Inflammatory macrophage treated with lipopolysaccharide for 4 hours (primary cell): ENCODE measurements at places on chromosomes 6 and 20.
A peak's percentile ranks its signal among the peaks of the same experiment; 100 is the strongest.

- peak; percentile 31 for DNase-seq
Observed at GRCh38 chr6:99467509-99468106, 42.5 kb upstream of the PNISR start.

DNA sequence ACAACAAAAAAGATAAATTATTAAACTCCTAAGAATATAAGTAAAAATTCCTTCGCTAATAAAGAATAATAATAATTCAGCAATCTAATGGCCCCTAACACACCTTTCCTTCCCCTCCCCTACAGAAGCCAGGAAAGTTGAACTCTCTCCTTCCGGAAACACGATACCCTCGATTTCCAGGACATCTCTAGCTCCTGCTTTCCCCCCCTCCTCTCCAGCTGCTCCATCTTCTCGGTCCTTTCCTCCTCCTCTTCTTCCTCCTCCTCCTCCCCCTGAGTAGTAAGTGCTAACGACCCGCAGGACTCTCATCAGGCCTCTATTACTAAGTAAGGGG, 603 bp downstream of the TASP1 start:
- DNase-seq: no peak

GRCh38 chr20:32965115-32965514, 39.1 kb downstream of the SUN5 start:
- no peak for DNase-seq

DNA sequence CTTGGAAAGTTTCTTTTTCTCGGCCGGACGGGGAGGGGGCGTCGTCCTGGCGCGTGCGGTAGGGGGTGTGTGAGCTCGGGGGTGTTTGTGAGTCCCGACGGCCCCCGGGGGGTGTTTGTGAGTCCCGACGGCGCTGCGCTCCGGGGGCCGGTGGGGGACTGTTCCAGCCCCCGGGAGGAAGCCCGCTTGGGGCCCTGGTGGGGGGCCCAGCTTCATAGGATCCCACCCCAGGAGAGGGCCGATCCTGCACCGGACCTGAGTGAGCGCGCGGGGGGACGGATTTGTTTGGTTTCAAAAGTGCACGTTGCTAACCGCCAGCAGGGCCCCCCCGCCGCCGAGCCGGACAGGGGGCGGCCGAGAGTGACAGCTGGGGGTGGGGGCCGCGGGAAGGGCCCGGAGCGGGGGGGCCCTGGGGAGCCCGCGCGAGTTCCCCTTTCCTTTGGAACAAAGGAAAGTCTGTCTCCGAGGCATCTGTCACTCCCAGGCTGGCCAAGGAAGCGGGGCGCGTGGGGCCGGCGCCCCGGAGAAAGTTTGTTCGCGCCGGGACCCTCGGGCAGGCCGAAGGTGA, 485 bp downstream of the TGIF2 start:
- DNase-seq: peak; percentile 49

DNA sequence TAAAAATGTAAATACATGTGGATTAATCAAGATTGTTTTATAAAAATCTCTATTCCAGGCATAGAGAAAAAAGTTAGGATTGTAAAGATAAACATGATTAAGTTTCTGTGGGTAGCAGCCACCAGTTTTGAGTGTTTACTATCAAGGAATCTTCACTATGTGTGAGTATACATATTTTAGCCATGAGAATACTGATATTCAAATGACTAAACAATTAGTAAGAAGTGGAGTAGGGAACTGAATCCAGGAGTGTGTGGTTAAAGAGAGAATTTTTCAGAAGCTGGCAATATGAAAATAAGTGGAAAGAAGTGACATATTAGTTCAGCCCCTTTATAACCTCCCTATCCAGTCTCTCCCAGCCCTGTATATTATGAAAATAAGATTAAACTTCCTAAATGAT, 10.3 kb downstream of the ELOVL2 start:
- no peak for DNase-seq

GRCh38 chr6:80094017-80094416, 12.5 kb upstream of the BCKDHB start:
- peak; percentile 21 for DNase-seq

DNA sequence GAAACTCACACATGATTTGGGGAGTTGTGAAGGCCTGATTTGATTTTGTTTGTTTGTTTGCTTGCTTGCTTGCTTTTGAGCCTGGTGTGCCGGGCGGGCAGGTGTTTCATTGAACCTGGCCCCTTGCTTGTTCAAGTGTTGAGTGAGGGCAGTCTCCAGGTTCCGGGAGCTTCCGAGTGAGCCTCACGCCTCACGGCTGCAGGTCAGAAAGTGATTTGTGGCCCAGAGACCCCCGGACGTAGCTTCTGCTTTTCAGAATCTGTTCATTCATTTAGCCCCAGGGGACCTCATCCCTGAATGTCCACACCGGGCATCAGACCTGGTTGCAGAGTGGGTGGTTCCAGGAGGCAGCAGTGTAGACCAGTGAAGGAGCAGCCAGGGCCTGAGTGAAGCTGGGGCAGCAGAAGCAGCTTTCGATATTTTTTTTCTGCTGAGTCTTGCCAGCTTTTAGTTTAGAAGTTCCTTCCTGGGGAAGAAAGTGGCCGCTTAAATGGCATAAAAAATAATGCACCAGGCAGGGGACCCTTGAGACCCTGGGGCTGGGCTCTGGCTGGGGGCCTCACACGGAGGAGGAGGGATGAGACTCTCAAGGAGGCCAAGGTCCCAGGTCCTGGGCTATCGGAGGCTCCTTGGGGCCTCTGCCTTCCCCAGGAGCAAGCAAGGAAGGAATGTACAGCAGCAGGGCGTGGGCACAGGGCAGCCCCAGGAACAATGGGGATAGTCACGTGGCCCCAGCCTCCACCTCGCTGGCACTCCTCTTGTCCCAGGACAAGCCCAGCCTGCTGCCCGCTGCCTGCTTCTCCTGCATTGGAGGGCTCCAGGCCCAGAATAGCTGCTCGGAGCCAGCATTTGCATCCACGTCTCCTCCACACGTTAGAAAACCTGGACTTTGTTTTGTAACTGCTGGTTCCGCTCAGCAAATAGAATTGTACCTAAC, 89.2 kb upstream of the BHLHE23 start:
- DNase-seq: no peak

DNA sequence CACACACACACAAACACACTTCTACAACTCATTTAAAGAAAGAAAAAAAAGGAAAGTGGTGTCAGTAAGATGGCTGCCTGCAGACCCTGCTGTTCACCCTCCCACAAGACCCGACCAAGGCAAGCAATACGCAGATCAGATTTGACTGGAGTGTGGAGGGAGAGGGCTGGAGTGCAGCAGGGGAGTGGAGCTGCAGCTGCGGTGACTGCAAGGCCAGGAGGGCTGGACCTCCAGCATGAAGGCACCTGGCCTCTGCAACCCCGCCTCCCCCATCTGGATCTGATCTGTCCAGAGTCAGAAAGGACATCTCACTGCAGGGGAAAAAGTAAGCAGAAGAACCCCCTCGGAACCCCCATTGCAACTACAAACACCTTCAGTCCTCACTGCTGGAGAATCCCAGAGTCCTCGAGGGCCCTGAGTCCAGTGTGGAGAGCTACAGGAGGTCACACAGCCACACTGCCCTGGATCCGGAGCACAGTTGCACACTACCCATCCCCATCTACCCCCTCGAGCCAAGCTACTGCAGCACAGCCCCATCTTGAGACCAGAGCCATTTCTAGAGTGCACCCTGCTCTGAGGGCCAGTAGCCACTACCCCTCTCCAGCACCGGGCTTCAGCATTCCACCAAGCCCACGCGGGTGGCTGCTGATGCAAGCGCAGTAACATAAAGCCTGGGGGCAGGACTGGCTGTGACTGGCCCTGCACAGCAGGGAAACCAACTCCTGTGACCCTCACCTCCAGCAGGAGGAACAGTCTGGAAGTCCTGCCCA, 41.9 kb upstream of the SRSF6 start:
- no peak for DNase-seq

DNA sequence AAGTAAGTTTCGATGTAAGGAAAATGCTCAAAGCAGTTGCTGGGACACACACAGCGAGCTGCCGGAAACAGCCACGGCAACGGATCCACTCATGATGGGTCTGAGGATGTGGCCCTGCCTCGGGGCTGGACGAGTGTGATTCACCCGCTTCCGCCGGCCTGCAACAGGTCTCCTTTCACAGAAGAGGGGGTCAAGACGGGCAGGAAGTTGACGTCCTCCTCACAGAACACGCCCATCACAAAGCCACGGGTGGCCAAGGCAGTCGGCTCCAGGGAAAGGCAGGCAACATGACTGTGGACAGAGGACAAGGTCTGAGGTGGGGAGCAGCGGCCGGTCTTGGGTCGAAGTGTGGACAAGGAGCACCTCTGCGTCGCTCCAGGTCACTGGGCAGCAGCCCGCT, 29.9 kb upstream of the SMOC2 start:
- DNase-seq: no peak

DNA sequence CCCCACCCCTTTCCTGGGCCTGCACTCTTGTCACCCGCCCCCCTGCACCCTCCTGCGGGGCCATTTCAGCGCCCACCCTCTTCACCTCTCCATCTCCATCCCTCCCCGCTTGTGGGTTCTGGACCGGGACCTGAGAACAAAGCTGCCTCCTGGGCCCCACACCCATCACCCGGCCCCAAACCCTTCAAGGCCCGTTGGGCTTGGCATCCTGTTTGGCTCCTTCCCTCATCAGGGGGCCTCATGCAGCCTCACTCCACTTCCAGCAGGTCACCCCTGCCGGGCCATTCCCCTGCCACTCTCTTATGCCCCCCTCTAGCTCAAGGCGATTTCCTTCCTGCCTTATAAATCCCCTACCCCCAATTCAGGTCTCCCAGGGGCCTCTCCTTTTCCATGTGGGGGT, 67.4 kb downstream of the SRC start:
- no peak for DNase-seq

- DNase-seq: no peak
Observed at GRCh38 chr6:42049948-42050296, 402 bp upstream of the TAF8 start.

DNA sequence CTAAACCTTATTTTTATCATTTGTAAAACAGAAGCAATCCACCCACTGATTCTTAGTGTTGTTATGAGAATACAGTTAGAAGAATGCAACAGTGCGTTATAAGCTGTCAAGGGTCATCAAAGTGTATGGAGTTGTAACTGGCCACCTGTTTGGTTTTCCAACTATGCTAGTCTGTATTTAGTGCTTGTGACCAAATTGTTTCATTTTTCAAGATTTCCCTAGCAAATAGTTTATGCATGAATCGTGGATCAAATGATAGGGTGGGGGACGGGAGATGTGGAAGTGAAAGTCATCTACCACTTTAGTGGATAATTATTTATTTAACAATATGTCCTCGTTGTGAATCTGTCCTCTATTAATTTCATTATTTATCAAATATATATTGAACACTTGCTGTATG, 175.4 kb upstream of the HDDC2 start:
- no peak for DNase-seq

- DNase-seq: no peak
Observed at GRCh38 chr6:84536885-84537638, 227.3 kb downstream of the TBX18 start.

- no peak for DNase-seq
Observed at GRCh38 chr6:51430589-51430988, 611.9 kb downstream of the TFAP2B start.

DNA sequence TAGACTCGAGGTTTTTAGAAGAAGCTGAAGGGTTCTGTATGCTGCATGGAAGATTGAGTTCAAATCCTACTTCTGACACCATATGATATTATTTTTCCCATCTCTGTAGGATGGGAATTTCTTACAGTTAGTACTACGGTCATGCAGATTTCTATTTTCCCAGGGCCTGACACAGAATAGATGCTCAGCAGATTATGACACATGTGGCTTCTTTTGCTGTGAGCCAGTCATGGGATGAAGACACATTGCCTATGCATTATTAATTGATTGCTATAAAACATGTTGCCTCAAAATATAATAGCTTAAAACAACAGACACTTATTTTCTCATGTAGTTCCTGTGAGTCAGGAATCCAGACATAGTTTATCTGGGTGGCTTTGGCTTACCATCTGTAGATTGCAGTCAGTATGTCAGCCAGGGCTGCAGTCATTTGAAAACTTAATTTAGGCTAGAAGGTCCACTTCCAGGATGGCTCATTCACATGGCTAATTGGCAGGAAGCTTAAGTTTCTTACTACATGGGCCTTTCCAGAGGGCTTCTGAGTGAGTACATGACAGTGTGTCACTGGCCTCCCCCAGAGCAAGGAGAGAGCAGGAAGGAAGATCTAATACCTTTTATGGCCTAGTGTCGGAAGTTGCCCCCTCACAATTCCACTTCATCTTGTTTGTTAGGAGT, 29.5 kb downstream of the TOP1 start:
- DNase-seq: peak; percentile 91

GRCh38 chr6:150685860-150686259, 86.2 kb downstream of the PLEKHG1 start:
- peak; percentile 41 for DNase-seq

- no peak for DNase-seq
Observed at GRCh38 chr6:122143813-122144601, 255.4 kb upstream of the HSF2 start.

- no peak for DNase-seq
Observed at GRCh38 chr6:136604328-136604825, 54.2 kb upstream of the MAP7 start.

DNA sequence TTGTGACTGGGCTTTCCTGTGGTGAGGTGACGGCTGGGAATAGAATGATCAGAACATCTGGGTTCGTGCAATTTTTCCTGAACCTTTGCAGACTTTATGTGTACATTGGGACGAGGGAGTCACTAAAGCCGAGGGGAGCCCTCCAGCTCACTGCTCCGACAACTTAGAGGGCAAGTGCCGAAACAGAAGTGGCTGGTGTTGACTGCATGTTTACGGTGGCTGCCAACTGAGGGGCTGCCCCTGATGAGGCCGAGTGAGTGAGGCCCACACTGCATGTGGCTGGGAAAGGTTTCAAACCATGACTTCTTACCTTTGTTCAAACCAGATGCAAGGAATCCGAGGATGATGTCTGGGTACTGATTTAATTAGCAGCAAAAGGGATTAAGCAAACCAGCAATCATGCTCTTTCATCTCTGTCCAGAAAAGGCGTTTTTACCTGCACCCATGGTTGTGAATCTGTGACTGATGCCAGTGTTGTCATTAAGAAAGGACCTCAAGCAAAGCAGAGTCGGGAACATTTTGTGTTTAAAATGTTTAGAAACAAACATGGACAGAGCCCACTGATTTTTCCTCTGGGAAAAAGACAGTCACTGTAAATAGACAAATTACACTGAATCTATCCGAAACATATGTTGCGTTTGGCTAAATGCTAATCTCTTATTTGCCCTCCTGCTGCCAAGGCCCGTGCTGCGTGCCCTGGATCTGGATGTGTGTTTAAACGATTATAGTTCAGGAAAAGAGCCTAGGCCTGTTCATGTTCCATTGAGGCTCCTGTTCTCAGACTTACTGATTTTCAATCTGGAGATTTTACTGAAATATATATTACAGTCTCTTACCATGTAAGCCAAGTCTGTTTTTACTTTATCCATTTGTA, 105.1 kb downstream of the UST start:
- no peak for DNase-seq

GRCh38 chr6:87674290-87674689, 27.7 kb downstream of the AKIRIN2 start:
- DNase-seq: no peak

GRCh38 chr20:34987288-34988190, 31.9 kb downstream of the MYH7B start:
- no peak for DNase-seq

GRCh38 chr6:136666041-136666440, 115.8 kb upstream of the MAP7 start:
- no peak for DNase-seq

GRCh38 chr6:165456286-165456685, 146.9 kb upstream of the C6orf118 start:
- no peak for DNase-seq
